ENCODE measurements at places on chromosomes 7 and 10. TPM values are rescaled to one million over a fixed set of nuclear protein-coding genes. Genes with fewer than 3 reads are reported as not detected.
A peak's percentile ranks its signal among the peaks of the same experiment; 100 is the strongest.

SPDYE1 gene
- not detected for total RNA-seq

DNA sequence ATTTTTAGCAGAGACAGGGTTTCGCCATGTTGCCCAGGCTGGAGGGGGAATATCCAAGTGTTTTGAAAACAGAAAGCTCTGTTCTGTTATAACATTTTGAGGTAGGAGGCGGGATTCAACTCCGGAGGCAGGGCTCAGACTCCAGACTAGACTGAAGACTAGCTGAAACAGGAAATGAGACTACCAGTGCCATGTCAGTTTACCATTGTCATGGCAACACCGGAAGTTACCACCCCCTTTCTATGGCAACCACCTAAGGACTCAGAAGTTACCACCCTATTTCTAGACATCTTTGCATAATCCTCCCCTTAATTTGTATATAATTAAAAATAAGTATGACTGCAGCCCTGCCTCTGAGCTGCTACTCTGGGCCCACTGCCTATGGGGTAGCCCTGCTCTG, 1069.1 kb upstream of the AUTS2 start:
- DNase-seq, result no peak

DNA sequence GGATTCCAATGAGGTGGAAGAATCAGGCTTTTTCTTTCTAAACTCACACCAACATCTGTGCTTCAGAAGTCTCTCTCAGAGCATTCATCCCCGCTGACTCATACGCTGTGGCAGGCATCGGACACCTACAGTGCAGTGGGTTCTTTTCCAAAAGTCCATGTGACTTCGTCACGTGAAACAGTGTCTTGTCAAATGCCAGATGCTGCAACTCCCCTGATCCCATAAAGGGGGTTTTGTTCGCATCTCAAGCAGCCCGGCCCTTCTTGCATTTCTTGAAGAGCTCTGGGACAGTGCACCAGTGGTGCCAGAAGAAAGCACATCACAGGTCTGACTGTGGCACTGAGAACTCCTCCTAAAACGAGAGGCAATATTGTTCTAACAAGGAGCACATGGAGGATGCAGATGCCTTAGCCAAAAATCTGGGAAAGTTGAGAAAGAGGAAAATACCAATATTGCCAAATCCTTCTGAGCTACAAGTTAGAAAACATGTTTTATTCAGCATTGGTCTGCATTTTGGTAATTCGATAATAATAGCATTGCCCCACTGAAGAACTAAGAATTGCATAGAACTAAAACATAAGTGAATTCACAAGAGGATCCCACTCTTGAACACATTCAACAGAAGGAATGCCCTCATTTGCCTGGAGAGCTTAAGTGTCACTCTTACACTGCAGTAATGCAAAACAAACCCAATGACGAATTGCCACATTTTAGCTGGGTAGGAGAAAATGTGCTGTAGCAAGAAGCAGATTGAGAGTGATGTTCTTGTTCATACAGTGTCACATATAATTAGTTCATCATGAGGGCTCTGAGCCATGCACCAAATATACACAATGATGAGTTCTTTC, 204.4 kb downstream of the CXCL12 start:
- no peak for DNase-seq

GRCh38 chr10:126935263-126935946, 30.2 kb downstream of the DOCK1 start:
- DNase-seq, result no peak

- no peak for DNase-seq
Observed at GRCh38 chr10:15451137-15452094, 80.3 kb upstream of the FAM171A1 start.

- no peak for DNase-seq
Observed at GRCh38 chr10:21520509-21520908, 5.0 kb downstream of the SKIDA1 start.

DNA sequence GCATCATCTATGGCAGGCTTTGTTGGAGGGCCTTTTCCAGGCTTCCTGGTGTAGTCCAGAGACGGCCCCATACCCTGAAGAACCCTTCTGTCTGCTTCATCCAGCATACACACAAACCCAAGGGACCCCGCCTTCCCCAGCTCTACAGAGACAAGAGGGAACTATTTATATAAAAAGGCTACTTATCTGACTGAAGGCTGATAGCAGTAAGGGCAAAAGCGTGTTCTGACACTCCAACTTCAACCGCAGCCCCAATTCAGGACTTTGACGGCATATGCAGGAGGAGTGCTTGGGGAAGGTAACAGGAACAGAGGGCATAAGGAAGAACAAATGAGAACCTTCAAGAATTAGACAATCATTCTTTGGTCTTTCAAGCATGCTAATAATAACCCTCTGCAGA, 21.0 kb downstream of the GNA12 start:
- no peak for DNase-seq

GRCh38 chr10:122018951-122019413, 30.0 kb downstream of the TACC2 start:
- DNase-seq, result peak; percentile 51

- DNase-seq, result no peak
Observed at GRCh38 chr10:16442914-16443313, 6.1 kb downstream of the PTER start.

- no peak for DNase-seq
Observed at GRCh38 chr10:69845574-69846292, 44.0 kb downstream of the COL13A1 start.

GRCh38 chr10:108567899-108568752, 1355.2 kb downstream of the XPNPEP1 start:
- DNase-seq, result no peak

DNA sequence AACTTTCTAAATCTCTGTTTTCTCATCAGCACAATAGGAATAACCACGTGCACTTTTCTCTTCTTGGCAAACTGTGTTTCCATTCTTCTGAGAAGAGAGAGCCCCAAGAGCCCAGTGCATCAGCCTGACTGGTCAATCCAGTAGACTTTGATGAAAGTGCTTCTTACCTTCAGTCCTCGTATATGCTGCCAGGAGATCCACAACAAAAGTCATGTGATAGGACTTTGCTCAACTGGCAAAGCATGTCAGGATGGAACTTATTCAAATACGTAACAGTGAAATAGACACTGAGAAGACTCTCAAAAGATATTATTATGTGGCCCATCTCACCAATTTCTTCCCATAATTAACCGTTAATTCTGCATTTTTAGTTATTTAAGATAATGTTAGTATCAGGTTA, 1031.5 kb upstream of the LRRTM3 start:
- DNase-seq, result no peak

DNA sequence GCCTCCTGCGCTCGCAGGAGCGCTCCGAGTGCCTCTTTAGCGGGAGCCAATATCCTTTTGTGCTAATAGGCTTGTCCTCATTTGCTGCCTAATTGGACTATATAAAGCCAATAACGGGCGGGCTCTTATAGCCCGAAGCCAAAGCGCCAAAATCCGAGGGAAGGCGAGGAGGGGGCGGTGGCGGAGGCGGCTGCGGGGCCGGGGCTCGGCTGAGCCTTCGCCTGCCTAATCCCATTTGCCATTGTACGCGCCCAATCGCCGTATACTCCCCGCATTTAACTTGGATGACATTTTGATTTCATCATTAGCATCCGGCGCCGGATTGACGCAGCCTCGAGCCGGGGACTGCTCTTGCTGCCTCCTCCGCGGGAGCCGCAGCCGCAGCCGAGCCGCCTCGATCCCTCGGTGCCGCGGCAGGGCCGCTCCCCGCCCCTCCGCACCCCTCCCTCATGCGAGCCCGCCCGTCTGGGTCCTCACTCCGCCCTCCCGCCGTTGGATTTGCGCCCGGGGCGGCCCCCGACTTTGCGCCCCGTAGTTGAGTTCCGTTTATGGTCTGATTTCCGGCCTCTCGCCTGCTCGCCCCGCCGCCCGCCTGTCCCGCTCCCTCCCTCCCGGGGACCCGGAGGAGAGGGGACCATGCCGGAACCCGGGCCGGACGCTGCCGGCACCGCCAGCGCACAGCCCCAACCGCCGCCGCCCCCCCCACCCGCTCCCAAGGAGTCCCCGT, at the start of gene HMX3:
Gene HMX3, plus strand, starts transcription at position 556 of the 727 bp plus-strand sequence. Its CDS starts 81 bp downstream, at position 637.
- no peak for DNase-seq

GRCh38 chr10:93894516-93895378, 969 bp downstream of the SLC35G1 start:
- DNase-seq, result no peak

DNA sequence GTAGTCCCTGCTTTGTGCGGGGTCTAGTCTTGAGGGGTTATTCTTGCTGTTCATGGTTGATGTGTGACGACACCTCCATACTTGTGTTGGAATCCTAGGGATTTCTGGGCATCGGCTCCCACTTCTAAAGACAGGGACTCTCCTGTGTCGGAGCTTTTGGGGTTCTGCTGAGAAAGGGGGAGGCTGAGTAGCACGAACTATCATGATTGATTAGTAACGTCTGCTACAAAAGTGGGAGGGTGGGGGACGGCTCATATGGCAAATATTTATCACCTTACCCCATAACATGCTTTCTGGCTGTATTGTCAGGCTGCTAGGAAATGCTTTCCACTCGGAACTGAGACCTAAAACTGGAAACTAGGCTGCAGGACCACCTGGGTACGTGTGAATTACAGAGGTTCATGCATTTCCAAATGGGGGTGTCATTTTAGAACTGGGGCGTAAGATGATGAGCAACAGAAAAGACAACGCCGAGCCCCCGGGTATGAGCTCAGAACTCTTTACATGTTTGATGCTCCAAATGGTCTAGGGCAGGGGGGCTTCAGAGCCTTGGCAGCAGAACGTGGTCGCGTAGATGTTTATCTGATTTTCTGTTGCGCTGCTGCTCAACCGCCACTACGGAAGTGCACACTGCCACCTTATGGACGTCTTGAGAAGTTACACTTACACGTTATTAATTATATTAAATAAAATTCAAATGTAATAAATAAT, 15.1 kb upstream of the NME8 start:
- DNase-seq, result peak; percentile 51

- DNase-seq, result peak; percentile 39
Observed at GRCh38 chr10:132266594-132267161, 41.1 kb downstream of the STK32C start.

DNA sequence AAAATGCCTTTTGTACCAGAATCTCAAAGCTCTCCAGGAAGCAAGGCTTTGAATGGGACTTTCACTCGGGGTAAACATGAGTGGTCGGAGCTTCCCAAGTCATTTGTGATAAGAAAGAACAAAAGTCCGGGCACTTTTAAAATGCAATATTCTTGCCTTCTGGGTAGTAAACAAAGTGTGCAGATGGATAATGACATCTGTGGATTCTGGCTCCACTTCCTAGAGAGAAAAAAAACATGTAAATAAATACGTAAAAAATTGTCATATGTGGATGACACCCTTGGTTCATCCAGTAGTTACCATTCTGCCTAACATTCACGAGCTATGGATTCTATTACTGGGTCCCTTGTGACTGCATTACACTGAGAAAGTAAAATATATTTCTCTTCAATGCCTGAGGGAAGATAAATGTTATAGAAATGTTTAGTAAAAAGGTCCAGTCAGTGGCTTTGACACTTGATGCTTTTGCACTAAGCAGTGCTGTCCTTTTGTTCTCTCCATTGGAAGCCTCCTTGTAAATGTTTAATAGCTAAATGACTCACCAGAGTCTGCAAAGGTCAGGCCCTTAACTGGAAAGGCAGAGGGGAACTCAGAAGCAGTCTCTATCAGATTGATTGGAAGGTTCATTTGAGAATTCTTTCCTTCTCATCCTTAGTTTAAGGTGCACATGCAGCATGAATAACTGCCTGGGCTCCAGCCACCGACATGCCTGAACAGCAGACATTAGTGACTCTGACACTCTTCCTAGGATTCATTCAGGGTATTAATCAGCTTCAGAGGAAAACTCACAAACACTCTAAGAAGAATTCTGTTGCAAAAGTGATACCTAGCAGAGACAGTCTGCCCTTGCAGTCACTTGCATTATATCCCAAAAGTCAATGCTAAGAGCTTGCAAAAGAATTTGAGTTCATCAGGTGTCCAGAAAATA, 11.7 kb upstream of the EDRF1 start:
- DNase-seq, result no peak

DNA sequence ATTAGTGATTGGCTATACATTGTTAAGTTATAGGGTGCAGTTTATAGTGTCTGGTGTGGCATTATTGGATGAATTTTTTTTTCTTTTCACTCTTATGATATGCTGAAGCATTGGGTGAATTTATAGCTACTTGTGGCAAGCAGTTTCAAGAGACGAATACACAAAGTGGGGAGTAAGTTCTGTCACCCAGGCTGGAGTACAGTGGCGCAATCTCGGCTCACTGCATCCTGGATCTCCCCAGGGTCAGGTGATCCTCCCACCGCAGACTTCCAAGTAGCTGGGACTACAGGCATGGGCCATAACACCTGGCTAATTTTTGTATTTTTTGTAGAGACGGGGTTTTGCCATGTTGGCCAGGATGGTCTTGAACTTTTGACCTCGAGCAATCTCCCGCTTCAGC, 6.3 kb upstream of the SIRT1 start:
- no peak for DNase-seq
